KG1 (cell line): ENCODE measurements at places on chromosomes 5 and 9.

DNA sequence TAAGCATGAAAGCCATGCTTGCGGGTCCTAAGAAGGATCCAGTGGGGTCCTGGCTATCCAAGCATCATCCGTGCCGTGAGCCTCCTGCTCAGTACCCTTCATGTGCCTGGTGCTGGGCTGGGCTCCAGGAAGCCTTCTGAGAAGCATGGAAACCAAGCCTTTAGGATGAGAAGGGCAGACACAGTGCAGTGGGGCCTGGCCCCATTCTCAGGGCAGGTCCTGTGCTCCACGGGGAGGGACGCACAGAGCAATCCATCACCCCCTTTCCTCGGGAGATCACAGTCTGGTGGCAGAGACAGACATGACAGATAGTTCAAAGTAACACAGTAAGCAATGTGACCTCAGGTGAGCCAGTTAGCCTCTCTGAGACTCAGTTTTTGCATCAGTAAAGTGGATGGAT, 76.9 kb downstream of the RGS3 start:
- no peak for DNase-seq

- DNase-seq, result no peak
Measured at GRCh38 chr5:10021248-10021647, 228.4 kb downstream of the ATPSCKMT start.

DNA sequence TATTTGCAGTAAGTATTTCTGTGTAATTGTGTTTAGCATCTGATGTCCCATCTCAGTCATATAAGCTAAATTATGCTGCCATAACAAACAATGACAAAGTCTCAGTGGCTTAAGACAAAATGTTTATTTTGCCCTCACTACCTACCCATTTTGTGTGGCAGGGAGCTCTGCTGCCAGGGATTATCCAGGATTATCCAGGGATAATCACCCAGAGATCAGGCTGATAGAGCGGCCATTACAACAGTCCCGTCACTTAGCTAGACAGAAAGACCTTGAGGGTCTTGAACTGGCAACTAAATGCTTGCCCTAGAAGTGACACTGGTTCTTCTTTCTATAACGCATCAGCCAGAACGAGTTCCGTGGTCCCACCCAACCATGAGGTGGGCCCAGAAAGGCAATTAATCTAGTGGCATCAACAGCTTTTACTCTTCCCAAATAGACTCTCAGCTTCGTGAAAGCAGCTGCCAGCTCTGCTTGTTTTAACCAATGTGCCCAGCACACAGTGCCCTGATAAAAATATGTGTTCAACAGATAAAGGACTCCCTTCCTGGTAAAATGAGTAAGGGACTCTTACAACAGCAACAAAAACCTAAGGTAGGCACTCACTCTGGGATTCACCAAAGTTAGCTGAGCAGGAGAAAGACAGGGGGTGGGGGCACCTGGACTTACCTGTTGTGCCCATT, 22.8 kb downstream of the CCDC69 start:
- no peak for DNase-seq

GRCh38 chr9:125341566-125341965, 79.9 kb downstream of the GAPVD1 start:
- DNase-seq, result no peak

DNA sequence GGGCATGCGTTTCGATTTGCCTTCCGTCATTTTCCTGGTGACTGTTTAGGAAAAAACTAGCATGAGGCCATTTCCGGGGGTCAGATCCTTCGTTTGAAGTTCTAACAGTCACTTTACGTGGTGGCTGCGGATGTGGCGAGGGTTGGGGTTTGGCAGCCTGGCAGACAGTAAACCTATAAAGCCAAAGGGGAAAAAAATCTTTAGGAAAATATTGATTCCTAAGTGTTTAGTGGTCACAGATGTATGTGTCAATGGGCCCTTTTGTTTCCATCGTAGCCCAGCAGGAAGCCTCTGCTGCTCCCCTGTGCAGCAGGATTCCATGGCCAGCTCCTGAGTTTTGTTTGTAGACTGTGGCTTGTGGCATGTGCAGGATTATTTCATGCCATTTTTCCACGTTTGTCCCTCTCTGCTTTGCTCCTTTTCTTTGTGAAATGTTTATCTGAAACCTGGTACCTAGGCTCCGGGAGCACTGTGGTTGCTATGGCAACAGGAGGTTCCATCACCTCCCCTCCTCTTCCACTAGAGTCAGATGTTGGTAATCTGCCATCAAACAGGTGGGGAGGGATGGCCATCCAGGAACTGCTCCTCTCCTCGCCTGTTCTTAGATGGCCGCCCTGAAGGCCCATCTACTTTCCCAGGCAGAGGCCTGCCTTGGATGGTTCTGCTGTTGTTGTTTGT, 202.3 kb downstream of the AOPEP start:
- DNase-seq, result no peak

- no peak for DNase-seq
Measured at GRCh38 chr9:72557549-72557948, 36.1 kb downstream of the TMC1 start.
